ENCODE measurements at places on chromosomes 4 and X. TPM values are rescaled to one million over a fixed set of nuclear protein-coding genes. Genes with fewer than 3 reads are reported as not detected.

Gene FGFBP1
- 99.8 TPM for total RNA-seq

Gene HNRNPDL
- total RNA-seq = 126 TPM

Gene VEGFD
- total RNA-seq = not detected

Gene SERTM2
- not detected for total RNA-seq

Gene ARMCX1
- total RNA-seq = 7.2 TPM

Gene GRIA3
- total RNA-seq = 0.24 TPM

Gene ARMCX4
- 0.43 TPM for total RNA-seq

Gene MXRA5
- 1.7 TPM for total RNA-seq

Gene INTU
- 6.5 TPM for total RNA-seq

Gene RBM47
- total RNA-seq = 70.5 TPM

Gene CEP135
- 1.7 TPM for total RNA-seq

Gene VSIG4
- total RNA-seq = not detected

Gene UGT2B15
- total RNA-seq = not detected

Gene MAGEB17
- not detected for total RNA-seq
